NCI-H187 (cell line): ENCODE measurements at places on chromosomes 3 and 15.

DNA sequence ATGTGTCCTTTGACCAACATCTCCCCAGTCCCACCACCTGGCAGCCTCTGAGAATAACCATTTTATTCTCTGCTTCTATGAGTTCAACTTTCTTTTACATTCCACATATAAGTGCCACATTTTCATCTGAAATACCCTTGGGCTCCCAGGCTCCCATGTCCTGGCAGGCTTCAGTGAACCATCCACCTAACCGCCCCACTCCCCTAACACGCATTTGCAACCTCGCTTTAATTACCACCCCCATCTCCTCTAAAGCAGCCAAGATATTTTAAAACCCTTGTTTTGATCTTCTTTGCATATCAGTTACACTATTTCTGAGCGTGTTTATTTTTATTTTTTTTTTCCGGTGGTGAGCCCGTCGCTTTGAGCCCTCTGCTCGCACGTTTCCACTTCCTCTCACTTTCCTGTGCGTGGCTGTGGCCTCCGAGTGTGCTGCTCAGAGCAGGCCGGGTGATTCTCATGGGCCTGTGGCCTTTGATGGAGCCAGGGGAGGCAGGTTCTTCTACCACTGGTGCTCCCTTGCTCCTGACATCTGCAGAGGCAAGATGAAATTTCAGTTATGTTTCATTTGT lies 195.4 kb upstream of the LPP start:
- DNase-seq: no peak

- no peak for DNase-seq
Observed at GRCh38 chr3:133874344-133874743, 21.3 kb downstream of the RAB6B start.

- DNase-seq: no peak
Observed at GRCh38 chr15:67907184-67907723, 67.4 kb upstream of the RNU6-1 start.

- no peak for DNase-seq
Observed at GRCh38 chr15:93202405-93202804, 113.4 kb upstream of the RGMA start.

DNA sequence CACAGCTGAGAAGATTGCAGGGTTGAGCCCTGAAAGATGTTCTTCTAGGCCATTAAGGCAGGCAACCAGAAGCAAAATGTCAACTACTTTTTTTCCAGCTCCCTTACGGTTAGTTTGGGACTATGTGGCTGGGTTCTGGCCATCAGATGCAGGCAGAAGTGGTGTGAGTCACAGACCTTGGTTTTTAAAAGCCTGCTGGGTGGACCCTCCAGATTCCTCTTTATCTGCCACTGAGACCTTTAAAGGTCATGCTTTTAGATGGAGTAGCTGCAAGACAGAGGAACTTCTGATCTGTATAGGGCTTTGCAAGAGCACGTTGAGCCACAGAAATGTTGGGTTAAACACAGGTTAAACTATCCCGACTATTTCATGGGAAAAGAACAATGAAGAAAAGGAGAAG lies 102.9 kb downstream of the CHST2 start:
- DNase-seq: no peak

GRCh38 chr15:34019369-34019990 lies 19.5 kb downstream of the AVEN start:
- DNase-seq: no peak

DNA sequence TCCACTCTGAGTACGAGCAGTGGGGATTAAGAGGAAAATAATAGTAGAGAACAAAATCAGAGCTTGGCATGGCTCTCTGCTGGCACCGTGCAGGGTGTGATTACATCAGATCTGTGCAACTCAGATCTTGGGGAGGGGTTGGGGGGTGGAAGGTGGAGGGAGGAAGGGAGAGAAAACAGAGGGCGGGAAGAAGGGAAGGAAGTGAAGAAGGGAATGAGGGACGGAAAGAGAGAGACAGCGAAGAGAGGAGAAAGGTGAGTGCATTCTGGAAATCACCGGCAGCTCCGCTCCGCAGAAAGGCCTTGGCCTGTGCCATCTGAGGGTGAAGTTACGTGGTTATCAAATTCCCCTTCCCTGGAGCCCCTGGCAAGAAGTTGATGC lies 31.0 kb upstream of the ADAMTS17 start:
- DNase-seq: no peak

GRCh38 chr3:52351762-52352368 lies 35.7 kb downstream of the DNAH1 start:
- no peak for DNase-seq

GRCh38 chr3:192802957-192803899 lies 75.9 kb upstream of the FGF12 start:
- DNase-seq: no peak

DNA sequence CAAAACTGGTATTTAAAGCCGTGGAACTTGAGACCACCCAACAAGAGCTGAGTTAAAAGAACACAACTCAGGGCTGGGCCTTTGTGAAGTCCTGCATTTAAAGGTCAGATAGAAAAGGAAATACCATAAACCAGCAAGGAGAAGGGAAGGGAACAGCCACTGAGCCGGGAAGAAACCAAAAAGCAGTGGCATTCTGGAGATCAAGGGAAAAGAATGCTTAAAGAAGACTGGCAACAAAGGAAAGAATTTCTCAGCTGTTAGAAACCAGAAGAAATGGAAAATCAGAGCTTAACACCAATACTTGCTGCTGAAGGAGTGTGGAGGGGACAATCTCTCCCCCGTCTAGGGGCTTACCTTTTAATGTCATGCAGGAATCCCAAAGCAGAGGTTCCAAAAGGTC lies 247.4 kb upstream of the CHRNA7 start:
- no peak for DNase-seq

GRCh38 chr15:50257924-50258323 lies 7.6 kb downstream of the HDC start:
- no peak for DNase-seq

- no peak for DNase-seq
Observed at GRCh38 chr3:161915418-161915750, 418.8 kb downstream of the OTOL1 start.

GRCh38 chr15:85865070-85865684 lies 70.5 kb upstream of the KLHL25 start:
- no peak for DNase-seq

GRCh38 chr3:158532099-158532734 lies 38.8 kb upstream of the MLF1 start:
- DNase-seq: no peak

GRCh38 chr15:66716656-66717020 lies 14.6 kb downstream of the SMAD6 start:
- DNase-seq: no peak

GRCh38 chr3:41974223-41974622 lies 12.3 kb upstream of the ULK4 start:
- no peak for DNase-seq

DNA sequence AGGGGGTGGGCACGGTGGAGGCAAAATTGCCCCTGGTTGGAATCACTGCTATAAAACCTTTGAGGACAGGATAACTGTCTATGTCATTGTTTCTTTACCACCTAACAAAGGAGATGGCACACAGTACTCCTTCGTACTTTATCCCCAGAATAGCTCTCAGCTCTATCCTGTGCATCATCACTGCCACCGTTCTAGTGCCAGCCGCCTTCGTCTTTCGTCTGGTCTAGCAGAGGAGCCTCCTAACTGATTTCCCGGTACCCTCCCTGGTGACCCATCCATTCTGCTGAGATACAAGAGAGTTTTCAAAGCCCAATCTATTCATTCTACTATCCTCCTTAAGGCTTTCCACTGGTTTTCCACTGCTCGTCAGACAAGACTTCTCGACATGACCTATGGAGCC lies 67.9 kb upstream of the PRICKLE2 start:
- DNase-seq: no peak

GRCh38 chr3:98603580-98603979 lies 10.2 kb upstream of the CPOX start:
- DNase-seq: no peak

- no peak for DNase-seq
Observed at GRCh38 chr3:13644341-13645117, 95.6 kb downstream of the FBLN2 start.

DNA sequence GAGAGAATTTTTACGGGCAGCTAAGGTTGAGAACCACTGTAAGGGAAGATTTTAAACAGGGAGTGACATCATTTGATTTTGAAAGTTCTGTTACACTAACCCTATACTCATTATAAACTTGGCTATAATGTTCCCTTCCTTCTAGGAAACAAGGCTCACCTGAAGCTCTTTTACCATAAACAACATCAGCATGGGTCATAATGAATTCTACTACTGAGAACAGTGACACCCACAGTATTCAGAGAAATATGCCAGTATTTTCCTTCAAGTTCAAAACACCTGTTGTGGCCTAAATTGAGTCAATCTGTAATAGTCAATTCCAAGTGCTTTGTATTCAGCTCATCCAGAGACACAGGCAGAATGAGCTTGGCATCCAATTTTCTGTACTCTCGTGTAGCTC lies 175.3 kb upstream of the STT3B start:
- no peak for DNase-seq

DNA sequence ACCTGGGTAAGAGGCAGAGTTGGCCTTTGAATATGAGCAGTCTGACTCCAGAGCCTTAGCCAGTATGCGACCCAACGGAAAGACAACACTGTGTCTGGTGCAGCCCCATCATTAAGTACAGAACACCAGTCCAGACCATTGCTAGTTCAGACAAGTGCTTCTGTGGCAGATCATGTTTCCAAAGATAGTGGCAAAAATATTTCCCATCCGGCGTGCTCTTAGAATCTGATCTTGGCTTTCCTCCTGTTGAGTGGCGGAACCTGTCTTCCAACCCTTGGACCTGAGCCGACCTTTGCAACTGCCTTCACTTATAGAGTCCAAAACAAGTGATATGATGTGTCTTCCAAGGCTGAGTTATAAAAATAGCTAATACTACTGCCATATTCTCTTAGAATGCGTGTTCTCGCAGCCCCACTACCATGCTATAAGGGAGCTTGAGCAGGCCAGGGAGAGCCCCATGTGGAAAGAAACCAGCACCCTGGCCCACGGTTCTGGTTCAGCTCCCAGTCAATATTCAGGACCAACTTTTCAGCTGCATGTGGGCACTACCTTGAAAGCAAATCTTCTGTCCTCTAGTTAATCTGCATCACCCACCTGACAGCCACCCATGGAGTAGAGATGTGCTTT lies 322.4 kb upstream of the SLCO3A1 start:
- DNase-seq: no peak

GRCh38 chr3:127342735-127343134 lies 54.9 kb upstream of the PRR20G start:
- DNase-seq: no peak

GRCh38 chr15:64772488-64772887 lies 2.9 kb downstream of the RBPMS2 start:
- DNase-seq: no peak

DNA sequence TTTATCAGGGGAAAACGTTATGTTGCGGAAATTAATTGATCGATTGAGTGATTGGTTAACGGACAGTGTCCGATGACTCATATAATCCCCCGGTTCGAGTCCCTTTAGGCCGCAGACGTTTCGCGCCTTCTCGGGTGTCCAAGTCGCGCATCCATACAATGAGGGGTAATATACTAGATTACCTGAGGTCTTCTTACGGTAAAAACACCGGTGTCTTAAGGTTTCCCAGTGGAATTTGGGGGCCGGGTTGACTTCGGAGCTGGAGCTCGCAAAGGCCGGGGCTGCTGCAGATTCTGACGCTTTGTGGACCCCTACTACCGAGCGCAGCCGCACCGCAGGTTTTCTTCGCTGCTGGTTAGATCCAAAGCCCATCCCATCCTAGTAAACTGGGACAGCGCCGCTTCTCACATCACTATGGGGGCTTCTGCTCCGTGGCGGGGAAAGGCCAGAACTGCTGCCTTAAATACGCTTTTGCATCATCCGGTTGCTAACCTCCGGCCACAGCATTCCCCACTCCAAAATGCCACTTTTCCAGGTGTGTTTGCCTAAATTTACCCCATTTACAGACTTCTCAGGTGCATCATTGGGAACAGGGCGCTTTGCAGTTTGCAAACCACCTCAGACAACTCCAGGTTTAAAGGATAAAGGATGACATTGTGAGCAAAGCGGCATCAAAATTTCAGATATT lies 858 bp upstream of the SACM1L start:
- peak; percentile 32 for DNase-seq

- no peak for DNase-seq
Observed at GRCh38 chr3:150681057-150681456, 22.7 kb downstream of the ERICH6 start.

- DNase-seq: no peak
Observed at GRCh38 chr15:32851572-32851971, 133.8 kb downstream of the GREM1 start.

GRCh38 chr3:100563652-100564211 lies 45.7 kb upstream of the ADGRG7 start:
- DNase-seq: no peak

DNA sequence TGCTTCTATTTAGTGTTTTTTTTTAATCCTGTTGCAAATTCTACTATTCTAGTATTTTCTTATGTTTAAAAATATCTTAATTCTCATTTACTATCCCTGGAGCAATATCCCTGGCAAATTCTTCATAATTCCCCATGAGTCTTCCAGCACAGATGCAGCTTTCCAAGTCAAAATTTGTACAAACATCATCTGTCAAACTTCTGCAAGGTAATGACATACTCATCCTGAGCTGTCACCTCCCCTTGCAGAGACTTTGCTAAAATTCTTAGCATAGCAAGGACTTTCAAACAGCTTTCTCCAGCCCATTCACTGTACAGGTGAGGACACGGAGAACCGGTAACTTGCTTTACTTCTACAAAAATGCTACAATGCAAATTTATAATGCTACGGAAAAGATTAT lies 28.6 kb upstream of the VGLL4 start:
- DNase-seq: no peak

DNA sequence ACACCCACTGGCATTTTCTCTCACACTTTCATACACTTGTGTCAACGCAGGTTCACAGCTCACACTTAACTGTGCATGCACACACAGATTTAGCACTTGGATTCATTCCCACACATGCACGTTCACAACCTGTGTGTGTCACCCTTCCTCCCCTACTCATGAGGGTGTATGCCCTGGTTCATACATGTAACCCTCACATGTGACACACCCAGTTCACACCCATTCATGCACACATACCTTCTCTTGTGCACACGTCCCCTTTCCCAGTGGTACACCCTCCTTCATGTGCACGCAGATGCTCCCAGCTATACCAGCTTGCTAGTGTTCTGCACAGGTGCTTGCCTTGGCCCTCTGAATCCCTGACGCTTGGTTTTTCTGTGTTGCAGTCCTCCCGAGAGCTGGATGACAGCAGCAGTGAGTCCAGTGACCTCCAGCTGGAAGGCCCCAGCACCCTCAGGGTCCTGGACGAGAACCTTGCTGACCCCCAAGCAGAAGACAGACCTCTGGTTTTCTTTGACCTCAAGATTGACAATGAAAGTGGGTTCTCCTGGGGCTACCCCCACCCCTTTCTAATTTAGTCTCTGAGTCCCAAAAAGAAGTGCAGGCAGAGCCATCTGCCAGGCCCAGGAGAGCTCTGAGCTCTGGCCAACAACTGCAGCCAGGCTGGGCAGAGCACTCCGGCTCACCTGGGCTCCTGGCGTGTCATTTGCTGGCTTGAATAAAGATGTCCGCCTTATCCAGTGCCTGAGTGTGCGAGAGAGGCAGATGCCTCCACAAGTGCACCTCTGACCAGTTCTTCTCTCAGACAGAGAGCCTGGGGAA lies 39.5 kb downstream of the GOLGA6A start:
- no peak for DNase-seq
